ENCODE measurements at places on chromosomes 13 and 19. TPM values are rescaled to one million over a fixed set of nuclear protein-coding genes. Genes with fewer than 3 reads are reported as not detected.

The GJB6 gene
- not detected for total RNA-seq

The FFAR1 gene
- total RNA-seq: 0.11 TPM

DNA sequence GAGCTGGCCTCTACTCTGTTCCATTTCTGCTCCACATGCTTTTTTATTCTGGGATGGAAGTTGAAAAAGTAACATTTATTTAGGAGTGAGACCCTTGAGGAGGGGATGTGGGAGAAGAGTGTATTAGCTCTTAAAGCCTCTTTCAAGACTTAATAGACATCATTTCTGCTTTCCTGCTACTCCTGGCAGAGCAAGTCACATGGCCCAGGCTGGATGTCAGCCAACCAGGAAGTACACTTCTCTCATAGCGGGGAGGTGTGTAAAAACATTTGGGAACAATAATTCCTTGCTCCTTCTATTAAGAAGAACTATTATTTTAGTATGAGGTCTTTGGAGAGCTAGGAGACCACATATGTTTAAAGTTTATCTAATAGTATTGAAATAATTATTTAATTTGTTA is 40.6 kb upstream of the FAM216B start:
- DNase-seq: peak; percentile 34

GRCh38 chr19:345320-345879 is 804 bp upstream of the MIER2 start:
- DNase-seq: no peak

GRCh38 chr13:48110132-48110868 is 15.4 kb upstream of the MED4 start:
- no peak for DNase-seq

DNA sequence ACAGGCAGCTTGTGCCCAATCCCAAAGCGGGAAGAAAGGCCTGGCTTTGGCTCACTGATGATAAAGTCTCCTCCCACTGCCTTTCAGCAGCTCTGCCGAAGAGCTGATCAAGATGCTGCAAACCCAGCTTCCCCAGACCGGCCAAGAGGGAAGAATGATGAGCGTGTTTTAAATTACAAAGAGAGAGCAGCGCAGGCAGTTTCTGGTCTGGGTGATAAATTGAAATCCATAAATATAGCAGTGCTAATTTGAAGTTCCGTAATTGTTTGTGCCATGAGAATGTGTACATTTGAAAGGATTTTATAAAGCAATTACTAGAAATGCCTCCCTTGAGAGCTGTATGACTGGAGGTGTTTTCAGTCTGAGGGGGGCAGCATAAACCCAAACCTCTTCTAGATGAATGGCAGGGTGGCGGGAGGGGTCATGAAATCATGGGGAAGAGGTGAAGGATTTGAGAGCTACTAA is 171.8 kb downstream of the STK24 start:
- DNase-seq: no peak

- DNase-seq: no peak
Observed at GRCh38 chr13:47241446-47241845, 344.6 kb upstream of the HTR2A start.

GRCh38 chr13:84931264-84931663 is 868.0 kb downstream of the SLITRK6 start:
- no peak for DNase-seq

GRCh38 chr13:108225440-108225839 is 7.2 kb downstream of the ABHD13 start:
- DNase-seq: no peak

The PRR20D gene
- not detected for total RNA-seq

DNA sequence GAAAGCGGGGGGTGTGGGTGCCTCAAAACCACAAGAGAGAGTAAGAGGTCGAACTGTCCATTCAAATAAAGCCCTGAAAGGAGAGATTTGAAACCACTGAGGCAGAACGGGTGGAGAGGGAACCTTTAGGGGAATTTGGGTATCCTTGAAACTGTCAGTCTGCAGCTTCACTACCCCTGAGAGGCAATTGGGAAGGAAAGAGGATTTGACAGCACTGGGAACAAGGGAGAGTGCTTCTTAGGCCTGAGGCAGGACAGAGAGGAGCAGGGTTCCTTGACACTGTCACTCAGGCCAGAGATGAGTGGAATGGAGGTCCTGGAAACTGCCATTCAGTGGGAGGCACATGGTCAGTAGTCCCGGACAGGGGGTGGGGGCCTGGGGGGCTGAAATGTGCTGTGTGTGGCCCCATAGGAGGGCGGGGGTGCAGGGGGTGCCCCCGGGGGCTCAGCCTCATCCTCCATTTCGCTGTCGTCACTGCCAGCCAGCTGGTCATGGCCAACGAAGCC is 5.0 kb downstream of the GFY start:
- DNase-seq: no peak

DNA sequence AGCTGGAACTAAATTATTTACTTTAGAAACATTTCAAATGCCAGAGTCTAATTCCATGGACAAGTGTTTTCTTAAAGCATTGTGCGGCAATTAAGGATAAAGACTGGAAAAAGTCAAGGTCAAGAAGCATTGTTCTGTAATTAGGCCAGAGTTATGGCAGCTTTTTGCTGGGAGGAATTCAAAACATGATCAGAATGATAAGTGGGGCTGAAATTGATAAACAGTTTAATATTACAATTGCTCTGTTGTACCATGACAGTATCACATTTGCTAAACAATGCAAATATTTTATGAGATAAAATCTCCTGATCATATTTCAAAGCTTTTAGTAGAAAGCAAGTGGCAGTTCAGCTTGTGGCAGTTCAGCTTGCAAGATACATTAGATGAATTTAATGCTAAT is 513.7 kb downstream of the GPC6 start:
- DNase-seq: no peak

GRCh38 chr19:28731577-28731976 is 481.4 kb downstream of the UQCRFS1 start:
- DNase-seq: no peak

GRCh38 chr19:10735741-10736140 is 17.9 kb downstream of the DNM2 start:
- no peak for DNase-seq

GRCh38 chr13:113595131-113595530 is 10.6 kb downstream of the TFDP1 start:
- DNase-seq: peak; percentile 0
